ENCODE measurements at places on chromosomes 1 and 21. TPM values are rescaled to one million over a fixed set of nuclear protein-coding genes. Genes with fewer than 3 reads are reported as not detected.

DNA sequence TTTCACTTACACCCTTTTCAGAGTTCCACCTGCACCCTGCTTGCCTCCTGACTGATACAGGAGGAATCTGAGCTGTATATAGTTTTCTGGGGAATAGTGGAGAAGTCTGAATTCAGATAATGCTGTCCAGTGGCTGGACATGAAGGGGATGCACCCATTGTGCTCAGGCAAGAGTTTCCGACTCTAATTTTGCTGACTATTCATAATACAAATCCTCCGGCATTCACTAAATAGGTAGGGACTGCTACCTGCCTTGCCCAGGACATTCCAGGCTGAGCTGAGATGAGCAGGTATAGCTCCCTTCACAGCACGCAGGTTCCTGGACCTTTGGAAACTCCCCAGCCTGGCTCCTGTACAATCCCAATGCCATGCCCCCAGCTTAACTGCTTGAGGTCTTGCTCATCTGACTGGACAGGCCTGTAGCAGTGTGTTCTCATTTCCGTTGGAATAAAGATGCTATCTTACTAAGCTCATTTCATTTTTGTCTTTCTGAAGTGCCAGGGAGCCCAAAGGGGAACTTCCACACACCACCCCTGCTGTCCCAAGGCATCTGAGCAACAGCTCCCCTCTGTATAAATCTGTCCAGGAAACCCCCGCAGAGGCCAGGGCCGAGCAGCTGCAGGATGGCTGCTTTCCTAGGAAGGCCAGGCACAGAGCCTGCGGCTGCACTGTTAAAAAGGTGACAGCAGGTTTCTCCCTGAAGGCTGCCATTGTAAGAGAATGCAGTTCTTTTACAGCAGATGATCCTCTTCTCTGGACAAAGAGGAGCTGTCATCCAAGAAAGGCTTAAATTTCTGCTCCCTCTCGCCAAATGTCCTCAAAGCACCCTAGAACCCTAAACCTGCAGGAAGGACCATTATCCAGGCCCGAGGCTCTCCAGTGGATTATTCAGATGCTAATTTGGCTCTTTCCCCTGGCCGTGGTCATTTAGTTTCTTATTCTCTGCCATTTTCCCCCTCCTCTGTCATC lies 21.7 kb upstream of the VASH2 start:
- no peak for DNase-seq

DNA sequence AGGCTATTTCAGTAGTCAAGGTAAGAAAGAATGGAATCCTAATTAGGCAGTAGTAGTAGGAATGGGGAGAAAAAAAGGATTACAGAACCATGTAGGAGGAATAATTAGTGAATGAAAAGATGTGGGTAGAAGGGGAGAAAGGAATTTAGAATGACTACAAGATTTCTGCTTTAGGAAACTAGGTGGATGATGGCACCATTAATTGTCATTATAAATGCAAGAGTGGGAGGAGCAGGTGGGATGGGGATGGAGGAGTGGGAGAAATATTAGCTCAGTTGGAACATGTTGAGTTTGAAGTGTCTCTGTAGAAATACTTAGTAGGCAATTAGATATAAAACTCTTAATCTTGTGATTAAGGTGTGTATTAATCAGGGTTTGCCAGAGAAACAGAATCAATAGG lies 50.0 kb upstream of the C21orf91 start:
- DNase-seq = no peak

DNA sequence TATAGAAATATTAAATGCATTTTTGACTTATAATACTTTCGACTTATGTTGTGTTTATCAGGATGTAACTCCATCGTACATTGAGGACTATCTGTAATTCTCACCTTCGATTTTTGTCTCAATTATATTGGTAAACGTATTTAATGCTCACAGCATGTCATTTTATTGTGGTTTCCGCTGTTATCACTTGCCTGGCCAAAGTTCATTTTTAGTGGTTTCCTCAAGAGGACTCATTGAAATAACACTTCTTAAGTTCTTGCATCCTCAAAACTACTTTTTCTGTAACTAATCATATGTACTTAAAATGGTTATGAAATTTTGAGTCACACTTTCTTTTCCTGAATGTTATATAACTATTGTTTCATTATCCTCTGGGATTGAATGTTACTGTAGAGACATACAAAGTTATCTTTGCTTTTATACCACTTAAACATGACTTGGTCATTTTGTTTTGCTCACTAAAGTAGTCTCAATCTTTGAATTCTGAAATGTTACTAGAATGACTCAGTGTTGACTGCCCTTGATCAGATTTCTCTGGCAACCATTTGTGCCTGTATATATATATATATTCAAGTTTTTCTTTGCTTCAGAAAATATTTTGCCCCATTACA lies 289.6 kb upstream of the PROX1 start:
- DNase-seq = no peak

GRCh38 chr1:162265983-162266382 lies 110.7 kb downstream of the SPATA46 start:
- DNase-seq = no peak

GRCh38 chr1:216983823-216984222 lies 260.6 kb upstream of the ESRRG start:
- DNase-seq = no peak

DNA sequence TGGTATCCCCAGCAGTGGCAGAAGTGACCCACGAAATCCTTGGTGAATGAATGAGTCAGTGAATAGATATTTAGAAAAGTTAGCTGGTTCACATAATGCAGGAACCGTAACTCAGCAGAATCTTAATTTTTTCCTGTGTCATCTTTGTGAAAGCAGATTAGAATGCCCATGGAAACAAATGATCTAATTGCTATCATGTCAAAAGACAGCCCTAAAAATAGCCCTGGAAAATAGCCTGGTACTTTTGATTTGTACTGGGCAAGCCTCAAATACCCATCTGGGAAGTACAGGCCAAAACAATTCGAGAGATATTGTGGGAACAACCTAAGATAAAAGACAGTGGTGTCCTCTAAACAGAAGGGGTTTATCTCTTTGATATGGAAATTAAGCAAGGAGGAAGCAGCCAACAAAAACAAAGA lies 21.1 kb downstream of the FYB2 start:
- DNase-seq = no peak

Gene OR2L3
- total RNA-seq = not detected
